ENCODE measurements at places on chromosomes 1 and 21. TPM values are rescaled to one million over a fixed set of nuclear protein-coding genes. Genes with fewer than 3 reads are reported as not detected.

Gene PODN
- total RNA-seq, result 209 TPM

Gene KCNJ10
- 6.5 TPM for total RNA-seq

Gene GBP1
- total RNA-seq, result 21.1 TPM

Gene AADACL3
- total RNA-seq, result not detected

Gene CIART
- 12.8 TPM for total RNA-seq

Gene RAB25
- total RNA-seq, result not detected

Gene TBX15
- total RNA-seq, result 47.7 TPM

Gene FCMR
- 1.8 TPM for total RNA-seq

Gene TACSTD2
- 9.3 TPM for total RNA-seq

Gene RSPH1
- 0.21 TPM for total RNA-seq

Gene OR10Z1
- not detected for total RNA-seq

Gene CNR2
- not detected for total RNA-seq

Gene PPP1R8
- total RNA-seq, result 40.2 TPM

Gene STIL
- total RNA-seq, result 2.7 TPM

Gene GPR61
- 0.59 TPM for total RNA-seq

Gene DIP2A
- 62.6 TPM for total RNA-seq

Gene SAMSN1
- total RNA-seq, result 4.4 TPM

Gene TMEM50A
- total RNA-seq, result 65.9 TPM

Data from tibial nerve (tissue), 4 donors.